Activated T-helper 2 cell treated with anti-CD3 and anti-CD28 coated beads, Interferon-gamma antibody, Interleukin-2, Interleukin-4, amounts not matched to agents 10 μg/mL and 5 μg/mL and 100 μg/mL, durations not matched to agents 14 hours and 24 hours and 36 hours (primary cell): ENCODE measurements at places on chromosomes 7 and 10. TPM values are rescaled to one million over a fixed set of nuclear protein-coding genes. Genes with fewer than 3 reads are reported as not detected.

TRIM74 gene
- total RNA-seq, result 0.43 and 0.69 TPM in 2 replicates

ATP6V0E2 gene
- total RNA-seq, result 50.2 and 54.3 TPM in 2 replicates

SYCE1 gene
- 0.23 and 0.62 TPM in 2 replicates for total RNA-seq

SPAG6 gene
- total RNA-seq, result 0.14 and 0.62 TPM in 2 replicates

AP1S1 gene
- total RNA-seq, result 41.8 and 42.8 TPM in 2 replicates

PRF1 gene
- 67.7 and 69.6 TPM in 2 replicates for total RNA-seq

TAS2R3 gene
- total RNA-seq, result 1.2 and 1.5 TPM in 2 replicates

TWIST1 gene
- 1.2 and 2.2 TPM in 2 replicates for total RNA-seq

OR13A1 gene
- total RNA-seq, result not detected in 2 replicates

SHTN1 gene
- total RNA-seq, result not detected in 2 replicates

RPEL1 gene
- total RNA-seq, result not detected in 2 replicates
